ENCODE measurements at places on chromosomes 2 and 18. TPM values are rescaled to one million over a fixed set of nuclear protein-coding genes. Genes with fewer than 3 reads are reported as not detected.
A peak's percentile ranks its signal among the peaks of the same experiment; 100 is the strongest.

GRCh38 chr2:197130318-197130717, 180.3 kb downstream of the ANKRD44 start:
- DNase-seq: no peak

GRCh38 chr2:13504808-13505207, 788.1 kb downstream of the TRIB2 start:
- no peak for DNase-seq

DNA sequence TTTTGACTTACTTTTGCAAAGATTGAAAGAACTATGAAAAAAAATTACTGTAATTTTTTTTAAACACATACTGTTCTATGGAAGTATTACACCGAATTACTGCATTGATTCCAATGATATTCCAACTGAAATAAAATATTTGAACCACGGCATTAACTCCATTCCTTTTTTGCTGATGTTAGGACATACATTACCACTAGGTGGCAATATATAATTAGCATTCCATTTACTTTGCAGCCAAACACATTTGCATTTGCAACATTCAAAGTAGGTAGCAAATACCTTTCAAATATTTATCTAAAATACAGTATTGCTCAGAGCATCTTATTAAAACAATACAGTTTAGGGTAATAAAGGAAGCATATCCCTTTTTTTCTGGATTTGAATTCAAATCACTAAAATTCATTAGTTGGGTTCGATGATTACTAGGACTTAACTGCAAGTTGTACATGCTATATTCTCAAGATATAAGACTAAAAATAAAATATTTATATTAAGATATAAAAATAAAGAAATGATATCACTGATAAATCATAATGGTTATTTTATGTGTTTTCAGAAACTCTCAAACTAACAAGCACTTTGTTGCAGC, 31.3 kb downstream of the LANCL1 start:
- peak; percentile 27 for DNase-seq

GRCh38 chr2:239671916-239672849, 271.4 kb upstream of the HDAC4 start:
- DNase-seq: no peak

DNA sequence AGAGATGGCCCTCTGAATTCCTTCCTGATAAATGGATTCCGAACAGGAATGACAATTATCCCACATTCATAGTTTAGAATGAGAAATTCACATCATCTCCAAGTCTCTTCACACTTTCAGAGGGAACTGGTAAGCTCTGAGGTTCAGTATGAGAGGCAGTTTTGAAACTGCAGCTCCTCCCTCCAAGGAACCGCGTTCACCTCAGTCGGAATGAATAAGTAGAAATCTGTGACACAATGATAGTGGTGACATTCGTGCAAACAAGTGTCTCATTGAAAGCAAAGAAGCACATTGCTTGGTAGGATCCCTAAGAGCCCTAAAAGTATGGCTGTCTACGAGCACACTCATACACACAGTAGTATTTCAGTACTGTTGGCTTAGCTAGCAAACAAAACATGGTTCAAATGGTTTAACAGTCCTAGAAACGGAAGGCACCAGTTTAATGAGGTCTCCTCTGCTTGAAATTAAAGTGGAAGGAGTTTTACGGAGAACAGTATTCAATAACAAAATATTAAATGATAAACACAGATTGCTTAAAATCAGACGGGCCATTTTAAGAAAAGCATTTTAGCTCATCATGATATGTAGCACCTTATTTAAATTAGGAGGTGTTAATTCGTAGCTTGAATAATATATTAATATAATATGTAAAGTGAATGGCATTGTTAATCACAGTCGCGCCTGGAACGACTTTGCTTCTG, 225.0 kb downstream of the ARHGAP15 start:
- no peak for DNase-seq

DNA sequence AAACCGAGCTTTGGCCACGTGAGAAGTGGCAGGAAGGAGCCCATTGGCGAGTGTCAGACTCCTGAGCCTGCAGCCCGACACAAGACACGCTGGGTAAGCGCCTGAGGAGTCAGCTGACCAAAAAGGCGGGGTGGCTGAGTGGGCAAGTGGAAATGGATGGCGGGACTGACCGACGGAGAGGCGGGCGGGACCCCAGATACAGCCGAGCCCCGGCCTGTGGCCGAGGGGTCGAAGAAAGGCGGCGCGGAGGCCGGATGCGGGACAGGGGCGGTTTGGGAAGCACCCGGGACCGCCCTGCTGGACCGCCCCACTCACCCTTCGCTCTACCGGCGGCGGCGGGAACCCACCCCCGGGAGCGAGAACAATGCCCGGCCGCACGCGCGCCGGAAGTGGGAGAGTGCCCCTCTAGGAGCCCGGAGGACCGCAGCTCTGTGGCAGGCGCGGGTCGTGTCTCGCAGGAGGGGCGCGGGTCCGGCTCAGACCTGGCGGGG, 22.8 kb downstream of the ZSCAN30 start:
- DNase-seq: no peak

DNA sequence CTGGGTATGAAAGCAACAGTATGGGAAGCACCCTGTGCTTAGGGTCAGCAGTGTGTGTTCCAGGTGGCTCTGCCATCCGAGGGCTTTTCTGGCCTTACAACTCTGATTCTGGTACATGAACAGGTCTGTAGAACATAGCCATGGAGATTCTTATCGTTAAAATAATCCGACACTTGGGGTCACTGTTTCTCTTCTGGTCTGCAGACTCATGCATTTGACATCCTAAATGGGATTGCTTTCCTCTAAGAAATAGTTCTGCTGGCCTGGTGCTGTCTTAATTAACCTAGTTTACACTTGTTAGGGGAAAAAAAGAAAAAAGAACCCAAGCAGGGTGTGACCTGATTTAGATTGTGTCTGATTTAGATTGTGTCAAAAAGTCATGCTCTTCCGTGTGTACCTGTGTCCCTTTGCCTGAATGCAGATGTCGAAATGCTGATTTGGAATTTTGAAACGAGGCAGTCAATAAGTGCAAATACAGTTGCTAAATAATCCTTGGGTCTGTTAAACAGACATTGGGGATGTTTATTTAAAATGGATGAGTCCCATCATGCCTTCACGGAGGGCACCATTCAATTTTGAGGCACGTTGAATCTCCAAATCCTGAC, 59.6 kb downstream of the TRPM8 start:
- peak; percentile 76 for DNase-seq

DNA sequence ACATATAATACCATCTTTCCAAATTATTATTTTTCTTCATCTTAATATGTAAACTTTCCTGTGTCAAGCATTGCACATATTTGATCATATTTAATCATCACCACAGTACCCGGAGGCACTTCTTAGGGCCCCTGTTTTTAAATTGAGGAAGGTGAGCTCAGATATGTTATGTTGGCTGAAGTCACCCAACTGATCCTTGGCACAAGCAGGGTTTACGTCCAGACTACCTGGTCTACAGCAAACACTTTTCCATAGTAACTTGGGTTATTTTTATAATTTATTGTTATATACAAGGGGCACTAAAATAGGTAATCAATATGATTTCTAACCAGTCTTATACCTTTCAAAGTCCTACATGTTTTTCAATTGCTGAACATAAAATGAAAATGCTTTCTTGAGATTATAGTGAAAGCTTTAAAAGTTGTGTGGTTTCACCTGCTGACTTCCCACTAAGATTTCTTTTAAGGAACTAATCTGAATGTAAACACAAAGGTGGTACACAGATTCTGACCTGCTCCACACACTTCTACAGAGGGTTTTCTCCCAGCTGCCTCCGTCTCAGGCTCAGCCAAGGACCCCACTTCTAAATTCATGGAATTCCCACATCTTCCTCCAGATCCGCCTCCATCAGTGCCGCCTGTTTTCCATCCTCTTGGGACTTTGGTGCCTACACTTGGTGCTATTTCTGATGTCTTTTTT, 52.2 kb downstream of the SH3YL1 start:
- no peak for DNase-seq

DNA sequence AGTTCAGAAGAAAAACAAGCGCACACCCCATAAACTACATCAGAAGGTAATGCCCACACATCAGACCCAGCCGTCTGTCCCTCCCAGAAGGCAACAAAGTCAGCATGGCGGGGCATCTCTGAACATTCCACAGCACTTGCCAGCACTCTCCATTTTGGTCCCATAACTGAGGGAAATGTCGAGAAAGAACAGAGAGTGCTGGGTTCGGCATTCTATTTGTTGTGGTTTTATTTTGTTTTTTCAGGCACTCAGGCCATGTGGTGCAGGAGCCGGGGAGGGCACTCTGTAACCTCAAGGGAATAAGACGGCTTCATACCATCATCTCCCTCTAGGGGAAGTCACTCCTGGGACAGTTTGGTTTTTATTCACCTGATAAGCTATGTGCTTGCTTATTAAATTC, 156.0 kb downstream of the SEPTIN10 start:
- no peak for DNase-seq

DNA sequence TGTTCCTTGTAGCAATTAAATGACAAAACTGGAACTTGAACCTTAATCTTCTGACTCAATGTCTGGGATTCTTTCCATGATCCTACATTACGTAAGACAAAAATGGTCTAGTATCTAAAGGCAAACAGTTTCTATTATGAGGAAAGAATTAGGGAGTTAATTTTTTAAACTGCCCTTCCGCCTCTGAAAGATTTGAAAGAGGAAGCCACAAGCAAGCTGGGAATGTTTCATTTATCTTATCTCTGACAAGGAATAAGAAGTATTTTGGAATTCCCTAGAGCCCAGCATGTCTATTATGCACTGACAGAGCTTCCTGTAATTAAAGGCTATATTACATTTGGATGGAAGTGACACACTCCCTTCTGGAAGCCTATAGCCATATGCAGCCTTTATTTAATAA, 558.8 kb upstream of the CDH2 start:
- DNase-seq: peak; percentile 89

GRCh38 chr2:5730386-5730785, 38.2 kb downstream of the SOX11 start:
- no peak for DNase-seq

DNA sequence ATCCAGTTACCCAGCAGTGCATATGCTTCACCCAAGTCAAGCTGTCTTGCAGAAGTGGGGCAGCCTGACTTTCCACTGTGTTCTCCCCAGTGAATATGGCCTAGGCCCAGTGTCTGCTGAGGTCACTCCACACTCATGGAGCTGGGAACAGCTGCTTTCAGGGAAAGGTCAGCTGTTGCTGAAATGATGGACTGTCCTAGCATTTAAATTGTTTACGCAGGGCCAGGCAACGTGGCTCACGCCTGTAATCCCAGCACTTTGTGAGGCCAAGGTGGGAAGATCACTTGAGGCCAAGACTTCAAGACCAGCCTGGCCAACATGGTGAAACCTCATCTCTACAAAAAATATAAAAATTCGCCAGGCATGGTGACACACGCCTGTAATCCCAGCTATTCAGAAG, 86.5 kb downstream of the LIPG start:
- DNase-seq: no peak

- DNase-seq: no peak
Observed at GRCh38 chr2:109379507-109379906, 234.3 kb downstream of the SEPTIN10 start.

- no peak for DNase-seq
Observed at GRCh38 chr2:126244937-126245336, 411.0 kb upstream of the GYPC start.

HOXD8 gene
- not detected for total RNA-seq

XDH gene
- total RNA-seq: 0.83 TPM

CCDC85A gene
- 2.8 TPM for total RNA-seq

SCG2 gene
- total RNA-seq: 0.56 TPM

DOK6 gene
- total RNA-seq: 2.7 TPM

FAM228A gene
- total RNA-seq: not detected

TTN gene
- 0.18 TPM for total RNA-seq

L3MBTL4 gene
- under 0.01 TPM for total RNA-seq

All from IMR-90 (cell line).